ENCODE measurements at places on chromosomes 5 and 9.

DNA sequence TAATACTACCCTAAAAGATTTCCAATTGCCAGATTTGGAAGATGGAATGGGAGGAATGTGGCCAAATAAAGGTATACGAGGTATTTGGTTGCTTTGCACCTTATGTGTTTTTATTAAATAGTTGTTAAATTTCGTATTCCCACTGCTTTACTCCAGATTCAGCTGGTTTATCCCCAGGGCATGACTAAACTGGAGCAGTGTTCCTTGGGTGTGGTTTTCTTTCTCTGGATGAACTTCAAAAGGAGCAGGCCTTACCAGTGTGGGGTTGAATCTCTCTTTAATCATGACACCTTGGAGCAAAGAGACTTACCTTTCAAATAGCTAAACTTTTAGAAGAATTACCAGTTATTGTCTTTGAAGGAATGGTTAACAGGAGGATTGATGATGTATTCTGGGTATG, 121.7 kb upstream of the BNC2 start:
- DNase-seq: no peak

- DNase-seq: peak; percentile 35
Measured at GRCh38 chr5:16464664-16465543, 696 bp downstream of the ZNF622 start.

DNA sequence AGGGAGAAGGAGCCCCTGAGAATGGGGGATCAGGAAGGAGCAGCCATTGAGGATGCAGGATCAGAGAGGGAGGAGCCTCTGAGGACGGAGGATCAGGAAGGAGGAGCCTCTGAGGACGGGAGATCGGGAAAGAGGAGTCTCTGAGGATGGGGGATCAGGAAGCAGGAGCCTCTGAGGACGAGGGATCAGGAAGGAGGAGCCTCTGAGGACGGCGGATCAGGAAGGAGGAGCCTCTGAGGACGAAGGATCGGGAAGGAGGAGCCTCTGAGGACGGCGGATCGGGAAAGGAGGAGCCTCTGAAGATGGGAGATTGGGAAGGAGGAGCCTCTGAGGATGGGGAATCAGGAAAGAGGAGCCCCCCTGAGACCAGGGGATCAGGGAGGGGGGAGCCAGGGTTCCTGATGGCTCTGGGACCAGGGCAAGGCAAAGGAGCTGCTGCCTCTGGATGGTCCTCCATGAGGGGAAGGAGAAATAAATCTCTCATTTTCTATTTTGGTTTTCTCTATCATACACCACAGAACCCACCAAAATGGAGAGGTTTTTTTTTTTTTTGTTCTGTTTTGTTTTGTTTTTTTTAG, 22.6 kb upstream of the SARDH start:
- no peak for DNase-seq

DNA sequence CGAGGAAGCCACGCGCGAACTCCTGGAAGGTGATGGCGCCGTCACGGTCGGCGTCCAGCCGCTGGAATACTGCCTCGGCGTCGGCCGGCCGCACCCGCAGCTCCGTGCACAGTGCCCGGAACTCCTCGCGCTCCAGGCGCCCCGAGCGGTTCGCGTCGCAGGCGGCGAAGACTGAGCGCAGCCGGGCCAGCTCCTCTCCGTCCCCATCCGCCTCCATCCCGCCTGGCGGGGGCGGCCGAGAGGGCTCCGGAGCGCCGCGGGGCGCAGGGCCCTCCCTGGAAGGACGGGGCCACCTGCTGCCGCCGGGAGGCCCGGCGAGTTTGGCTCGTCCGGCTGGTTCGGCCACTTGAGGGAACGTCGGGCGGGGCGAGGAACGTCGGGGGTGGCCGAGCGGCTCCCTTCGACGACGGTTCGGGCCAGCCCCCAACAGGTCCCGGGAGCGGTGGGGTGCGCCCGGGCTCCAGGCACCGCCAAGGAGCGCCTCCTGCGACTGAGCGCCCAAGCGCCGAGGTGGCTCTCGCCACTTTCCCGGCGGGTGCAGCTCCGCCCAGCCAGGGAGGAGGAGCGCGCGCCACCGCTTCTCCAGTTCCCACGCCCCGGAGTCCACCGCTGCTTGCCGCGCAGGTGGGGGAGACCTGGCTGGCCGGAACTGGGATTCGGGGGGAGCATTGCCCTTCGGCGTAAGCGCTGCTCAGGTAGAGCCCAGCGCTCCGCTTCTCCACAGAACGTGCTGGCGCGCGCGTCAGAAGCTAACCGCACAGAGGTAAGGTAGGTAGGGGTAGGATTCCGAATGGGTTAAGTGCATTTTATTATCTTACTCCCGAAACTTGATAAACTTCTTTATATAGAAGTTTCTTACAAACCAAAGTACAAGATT, at the start of gene RASEF:
Gene RASEF, minus strand, starts transcription at position 492 of the 877 bp plus-strand sequence. Its CDS starts 275 bp downstream, at position 217.
- DNase-seq: no peak

DNA sequence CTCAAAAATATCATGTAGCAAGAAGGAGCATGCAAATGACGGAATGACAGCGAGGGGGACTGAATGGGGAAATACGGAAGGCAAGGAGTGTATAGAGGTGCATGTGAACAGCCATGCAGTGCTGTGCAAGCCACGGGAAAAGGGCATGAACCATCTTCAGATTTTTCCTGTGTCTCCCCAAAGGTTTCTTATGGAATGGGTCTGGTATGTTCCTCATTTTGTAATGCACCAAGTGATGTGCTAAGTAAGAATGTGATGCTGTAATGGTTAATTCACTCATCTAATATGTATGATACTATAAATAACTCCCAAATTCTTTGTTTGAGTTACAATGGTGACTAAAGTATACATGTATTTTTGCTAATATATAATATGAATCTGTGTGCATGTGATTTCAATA, 99.0 kb upstream of the DAB2 start:
- DNase-seq: no peak

DNA sequence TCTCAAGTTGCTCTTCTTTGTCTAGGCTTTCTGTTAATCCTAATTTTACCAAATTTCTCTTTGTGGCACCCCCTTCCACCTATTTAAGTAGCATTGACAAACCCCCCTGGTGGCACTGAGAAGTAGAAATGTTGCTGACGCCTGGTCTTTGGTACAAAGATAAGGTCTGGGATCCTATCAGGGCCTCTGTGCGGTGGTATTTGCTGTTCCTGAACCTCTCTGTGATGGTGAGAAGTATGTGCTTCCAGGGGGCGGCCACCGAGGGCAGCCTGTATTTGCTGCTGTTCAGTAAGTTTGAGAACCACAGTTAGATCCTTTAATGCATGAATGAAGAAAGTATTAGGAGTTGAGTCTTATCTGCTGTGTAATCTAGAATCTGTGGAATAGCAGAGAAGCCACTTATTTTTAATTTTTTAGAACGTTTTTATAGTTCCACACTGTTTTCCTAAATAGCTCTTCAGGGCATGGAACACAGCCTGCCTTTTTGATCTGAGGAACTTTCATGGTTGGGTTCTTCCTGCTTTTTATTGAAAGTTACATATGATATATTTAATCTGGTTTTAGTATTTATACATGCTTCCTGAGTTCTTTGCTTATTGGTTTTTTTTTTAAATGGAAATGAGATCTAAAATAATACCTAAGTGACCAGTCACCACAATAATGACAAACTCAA, 124.2 kb downstream of the TRIO start:
- peak; percentile 61 for DNase-seq

DNA sequence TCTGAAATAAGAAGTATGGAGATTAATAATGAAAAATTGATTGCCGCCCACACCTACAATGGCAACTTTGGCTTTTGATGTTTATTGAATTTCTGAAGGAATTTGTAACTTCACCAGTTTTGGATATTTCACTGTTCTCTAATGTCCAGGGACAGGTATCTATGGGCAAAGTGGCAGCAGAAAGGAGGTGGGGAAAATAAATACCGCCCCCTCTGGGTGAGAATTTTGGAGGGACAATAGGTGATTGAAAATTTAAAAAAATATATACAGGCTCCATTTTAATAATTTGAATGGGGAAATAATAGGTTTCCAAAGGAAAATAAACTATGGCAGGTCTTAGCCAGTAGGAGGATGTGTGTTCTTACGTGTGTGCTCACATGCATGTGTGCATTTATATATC, 1.3 kb downstream of the SCGB3A2 start:
- DNase-seq: no peak

GRCh38 chr9:135508211-135508820, 7.8 kb downstream of the MRPS2 start:
- DNase-seq: no peak

DNA sequence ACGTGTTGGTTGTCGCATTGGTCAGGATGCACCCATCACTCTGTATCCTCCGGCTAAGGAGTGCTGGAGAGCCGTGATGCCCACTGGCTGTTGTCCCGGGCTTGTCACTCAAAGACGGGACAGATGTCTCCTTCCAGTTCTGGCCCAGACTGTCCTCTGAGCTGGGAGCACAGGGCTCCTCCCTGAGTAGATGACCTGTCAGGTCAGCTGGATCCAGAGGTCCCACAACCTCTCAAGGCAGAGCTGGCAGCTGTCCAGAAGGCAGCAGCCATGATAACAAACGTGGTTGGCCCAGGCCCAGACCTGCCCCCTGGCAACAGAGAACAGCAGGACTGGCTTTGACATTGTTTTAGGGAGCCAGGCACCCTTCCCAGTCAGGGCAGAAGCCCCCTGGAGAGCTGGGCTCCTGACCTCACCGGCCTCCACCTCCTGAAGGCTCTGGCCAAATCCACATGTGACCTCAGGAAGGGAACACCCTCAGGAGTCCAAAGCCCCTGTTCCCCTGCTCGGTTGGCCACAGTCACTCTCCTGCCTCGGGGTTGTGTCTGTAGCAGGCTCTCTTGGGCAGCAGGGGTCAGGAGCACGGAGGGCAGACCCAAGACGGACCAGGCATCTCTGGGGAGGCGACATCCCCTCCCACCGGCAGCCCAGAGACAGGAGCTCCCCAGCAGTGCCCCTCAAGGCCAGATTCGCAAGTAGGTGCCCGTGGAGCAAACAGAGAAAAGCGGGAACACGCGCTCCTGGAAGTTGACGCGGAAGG, 10.3 kb downstream of the TRIM7 start:
- DNase-seq: no peak

- no peak for DNase-seq
Measured at GRCh38 chr9:71662082-71662481, 106.2 kb downstream of the CEMIP2 start.

DNA sequence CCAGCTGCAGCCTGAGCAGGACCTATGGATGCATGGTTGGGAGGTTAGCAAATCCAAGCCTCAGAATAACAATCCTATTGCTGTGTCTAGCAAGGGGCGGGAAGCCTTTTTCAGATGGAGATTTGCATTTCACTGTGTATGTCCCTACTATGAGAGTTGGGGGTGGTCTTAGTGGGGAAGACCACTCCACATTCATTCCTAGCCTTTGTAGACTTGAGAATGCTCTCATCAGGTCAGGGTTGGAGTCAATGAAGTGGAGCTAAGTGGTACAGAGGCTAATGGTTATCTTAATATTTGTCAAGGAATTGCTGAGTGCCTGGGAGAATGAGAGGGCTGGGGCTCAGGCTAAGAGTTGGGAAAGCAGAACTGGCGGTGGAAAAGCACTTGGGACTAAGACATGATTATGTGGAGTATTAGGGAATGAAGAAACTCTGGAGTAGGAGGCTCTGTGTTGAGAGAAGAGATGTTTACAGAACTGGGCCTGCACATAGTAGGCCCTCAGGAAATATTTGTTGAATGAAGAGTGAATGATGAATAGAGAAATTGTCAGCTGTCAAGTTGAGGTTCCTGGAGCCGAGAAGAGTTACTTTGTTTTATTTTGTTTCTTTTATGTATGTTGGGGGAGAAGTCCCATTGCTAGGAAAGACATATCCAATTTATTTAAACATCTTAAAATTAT, 175.5 kb upstream of the SPRY4 start:
- no peak for DNase-seq

DNA sequence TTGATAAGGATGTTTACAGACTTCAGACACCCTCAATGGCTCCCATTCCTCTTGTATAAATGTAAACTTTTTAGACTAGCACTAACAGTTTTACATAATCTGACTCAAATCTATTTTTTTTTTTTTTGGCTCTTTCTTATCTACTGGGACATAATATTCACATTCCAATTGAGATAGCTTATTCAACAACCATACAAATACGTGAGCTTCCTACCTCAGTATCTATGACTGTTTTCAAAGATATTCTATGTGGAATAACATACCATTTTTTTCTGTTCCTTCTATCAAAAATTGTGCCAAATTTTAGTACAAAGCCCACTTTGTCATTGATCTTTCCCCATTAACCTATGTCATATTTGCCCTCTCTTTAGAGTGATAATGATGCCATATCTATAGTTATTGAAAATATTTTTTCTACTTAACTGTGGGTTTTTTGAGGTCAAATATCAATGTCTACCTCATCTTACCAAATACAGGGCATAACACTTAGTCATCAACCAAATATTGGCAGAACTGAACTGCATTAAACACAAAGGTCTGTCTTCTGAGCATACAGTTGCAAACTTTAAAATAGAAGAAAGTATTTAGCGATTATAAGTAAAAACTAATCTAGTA, 482.6 kb downstream of the PTPRD start:
- no peak for DNase-seq

DNA sequence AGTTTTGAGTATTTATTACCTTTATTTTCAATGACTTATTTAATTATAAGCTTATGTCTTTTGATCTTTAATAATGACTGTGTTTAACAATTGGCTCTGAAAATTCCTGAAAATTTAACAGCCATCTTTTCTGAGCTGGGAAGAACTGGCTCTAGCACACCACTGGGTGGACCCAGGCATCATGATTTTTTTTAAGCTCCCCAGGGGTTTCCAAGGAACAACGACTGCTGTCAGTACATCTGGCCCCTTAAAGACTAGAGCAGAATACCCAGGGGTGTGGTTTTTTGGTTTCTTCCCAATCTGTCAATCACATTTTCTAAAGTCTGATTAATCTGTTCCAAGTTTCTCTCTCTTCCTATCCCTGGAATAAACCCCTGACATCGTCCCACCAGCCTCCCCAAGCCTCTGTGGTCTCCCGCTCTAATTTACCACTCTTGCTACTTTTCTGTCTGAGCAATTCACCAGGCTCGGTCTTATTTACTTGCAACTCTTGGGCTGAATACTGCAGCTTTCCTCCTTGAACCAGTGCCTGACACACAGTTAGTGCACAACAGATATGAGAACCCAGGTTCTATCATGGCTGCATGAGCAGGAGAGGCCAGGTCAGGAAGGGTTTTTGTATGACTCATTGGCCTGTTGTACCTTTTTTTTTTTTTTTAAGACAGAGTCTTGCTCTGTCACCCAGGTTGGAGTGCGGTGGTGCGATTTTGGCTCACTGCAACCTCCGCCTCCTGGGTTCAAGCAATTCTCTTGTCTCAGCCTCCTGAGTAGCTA, 321.9 kb downstream of the ZSWIM6 start:
- DNase-seq: no peak

GRCh38 chr5:151084363-151084762, 3.5 kb upstream of the TNIP1 start:
- no peak for DNase-seq

GRCh38 chr5:62268792-62269191, 37.2 kb upstream of the KIF2A start:
- DNase-seq: no peak

Measured in erythroblast (primary cell).